B cell (primary cell): ENCODE measurements at places on chromosomes 11 and 22. TPM values are rescaled to one million over a fixed set of nuclear protein-coding genes. Genes with fewer than 3 reads are reported as not detected.

Gene SCGB1D2
- polyA plus RNA-seq: not detected in 2 replicates

DNA sequence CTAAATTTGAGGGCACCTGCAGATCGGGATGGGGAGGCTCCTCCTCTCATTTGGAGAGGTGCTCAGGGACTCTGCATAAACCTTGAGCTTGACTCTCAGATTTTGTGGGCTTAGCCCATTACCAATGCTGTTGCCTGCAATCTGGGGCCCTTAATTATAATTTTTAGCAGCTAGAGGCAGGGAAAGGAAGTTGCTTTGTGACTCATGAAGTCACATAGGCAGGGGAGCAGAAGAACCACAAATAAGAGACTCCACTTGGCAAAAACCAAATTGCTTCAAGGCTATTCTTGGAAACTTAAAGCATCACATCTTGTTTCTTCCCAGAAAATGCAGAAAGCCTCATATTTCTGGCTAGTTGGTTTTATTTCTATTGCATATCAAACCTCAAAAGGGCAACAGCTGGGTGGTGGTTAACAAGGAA is 46.9 kb downstream of the MICAL2 start:
- no peak for DNase-seq
- no peaks in the 10 kb centered on the region for H3K4me1 ChIP-seq
- no peak overlapping the region for H3K4me3 ChIP-seq
- H3K27ac ChIP-seq: no peak overlapping the region

- H3K4me1 ChIP-seq: peaks cover 30% of the 10 kb centered on the region
- H3K4me3 ChIP-seq: no peak overlapping the region
- no peaks in the 10 kb centered on the region for H3K36me3 ChIP-seq
- H3K27ac ChIP-seq: no peak overlapping the region
- peak; percentile 42 for DNase-seq
These were observed 13.1 kb upstream of the MFRP start for GRCh38 chr11:119359365-119360214.

DNA sequence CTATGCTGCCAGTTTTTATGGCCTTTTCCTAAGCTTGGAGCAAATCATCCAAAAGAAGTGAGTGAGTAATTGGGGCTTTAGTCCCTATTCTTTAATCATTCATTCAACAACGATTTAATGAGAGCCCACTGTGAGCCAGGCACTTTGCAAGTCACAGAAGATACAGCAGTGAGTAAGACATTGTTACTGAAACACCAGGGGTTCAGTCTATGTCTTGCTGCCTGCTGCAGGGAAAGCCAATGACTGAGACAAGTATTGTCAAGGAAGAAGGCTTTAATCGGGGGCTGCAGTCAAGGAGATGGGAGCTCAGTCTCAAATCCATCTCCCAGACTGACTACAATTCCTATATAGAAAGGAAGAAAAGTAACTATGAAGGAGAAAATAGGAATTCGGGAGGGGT is 228.3 kb downstream of the FAM181B start:
- H3K27me3 ChIP-seq: no peaks in the 10 kb centered on the region
- no peak for DNase-seq
- no peaks in the 10 kb centered on the region for H3K36me3 ChIP-seq
- H3K4me1 ChIP-seq: no peaks in the 10 kb centered on the region

DNA sequence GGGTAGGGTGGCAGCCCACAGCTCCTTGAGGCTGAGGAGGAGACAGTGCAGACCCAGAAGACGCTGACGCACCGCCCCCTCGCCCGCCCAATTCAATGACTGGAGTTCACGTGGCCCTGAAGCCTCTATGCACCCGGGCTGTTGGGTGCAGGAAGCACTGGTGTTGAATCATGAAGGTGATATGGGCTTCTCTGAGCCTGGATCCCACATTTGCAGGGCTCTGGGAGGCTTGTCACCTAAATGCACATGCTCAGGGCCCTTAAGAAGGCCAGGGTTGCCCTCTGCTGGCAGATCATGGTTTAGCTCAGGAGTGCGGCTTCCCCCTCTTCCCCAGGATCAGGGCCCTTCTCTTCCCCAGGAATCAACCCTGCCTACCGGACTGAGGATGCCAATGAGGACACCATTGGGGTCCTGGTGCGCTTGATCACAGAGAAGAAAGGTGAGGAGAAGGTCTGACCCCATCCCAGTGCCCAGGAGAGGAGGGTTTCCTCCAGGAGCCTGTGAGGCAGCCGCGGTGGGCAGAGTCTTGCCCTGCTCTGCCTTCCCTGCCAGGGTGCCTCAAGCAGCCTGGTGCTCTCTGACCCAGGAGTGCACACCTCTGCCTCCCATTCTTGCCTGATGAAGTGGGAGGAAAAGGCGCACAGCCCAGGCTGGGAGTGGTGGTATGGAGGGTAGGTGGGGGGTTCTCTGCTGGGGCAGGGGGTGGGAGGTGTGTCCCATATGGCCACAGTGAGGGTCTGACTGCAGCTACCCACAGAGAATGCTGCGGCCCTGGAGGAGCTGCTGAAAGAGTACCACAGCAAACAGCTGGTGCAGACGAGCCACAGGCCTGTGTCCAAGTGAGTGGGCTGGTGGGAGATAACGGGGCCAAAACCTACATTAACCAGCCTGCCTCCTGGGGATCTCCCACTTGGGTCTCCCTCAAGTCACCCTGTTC is 17.5 kb downstream of the RELT start:
- no peaks in the 10 kb centered on the region for H3K36me3 ChIP-seq
- H3K27ac ChIP-seq: no peak overlapping the region
- peak; percentile 82 for DNase-seq
- peaks cover 35% of the 10 kb centered on the region for H3K4me1 ChIP-seq
- H3K27me3 ChIP-seq: no peaks in the 10 kb centered on the region
- H3K4me3 ChIP-seq: no peak overlapping the region
